Glutamatergic neuron (in vitro differentiated cells): ENCODE measurements at places on chromosomes 7 and 10.

DNA sequence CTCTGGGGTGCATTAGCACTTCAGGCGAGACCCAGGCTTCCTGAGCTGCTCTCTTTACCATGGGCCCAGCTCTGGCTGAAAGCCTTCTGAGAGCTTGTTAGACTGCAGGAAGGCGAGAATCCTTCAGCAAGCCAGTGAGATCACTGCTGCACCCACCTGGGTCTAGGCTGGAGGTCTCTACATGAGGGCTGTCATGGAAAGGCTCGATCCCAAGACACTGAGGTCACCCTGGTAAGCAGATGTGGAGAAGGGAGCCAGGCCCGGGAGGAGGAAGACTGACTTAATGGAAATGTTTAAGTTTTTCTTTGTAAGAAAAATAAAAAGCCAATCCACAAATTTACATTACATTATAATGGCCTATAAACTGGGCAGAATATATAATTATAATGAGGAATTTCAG, 684.5 kb downstream of the TNS3 start:
- DNase-seq = no peak

DNA sequence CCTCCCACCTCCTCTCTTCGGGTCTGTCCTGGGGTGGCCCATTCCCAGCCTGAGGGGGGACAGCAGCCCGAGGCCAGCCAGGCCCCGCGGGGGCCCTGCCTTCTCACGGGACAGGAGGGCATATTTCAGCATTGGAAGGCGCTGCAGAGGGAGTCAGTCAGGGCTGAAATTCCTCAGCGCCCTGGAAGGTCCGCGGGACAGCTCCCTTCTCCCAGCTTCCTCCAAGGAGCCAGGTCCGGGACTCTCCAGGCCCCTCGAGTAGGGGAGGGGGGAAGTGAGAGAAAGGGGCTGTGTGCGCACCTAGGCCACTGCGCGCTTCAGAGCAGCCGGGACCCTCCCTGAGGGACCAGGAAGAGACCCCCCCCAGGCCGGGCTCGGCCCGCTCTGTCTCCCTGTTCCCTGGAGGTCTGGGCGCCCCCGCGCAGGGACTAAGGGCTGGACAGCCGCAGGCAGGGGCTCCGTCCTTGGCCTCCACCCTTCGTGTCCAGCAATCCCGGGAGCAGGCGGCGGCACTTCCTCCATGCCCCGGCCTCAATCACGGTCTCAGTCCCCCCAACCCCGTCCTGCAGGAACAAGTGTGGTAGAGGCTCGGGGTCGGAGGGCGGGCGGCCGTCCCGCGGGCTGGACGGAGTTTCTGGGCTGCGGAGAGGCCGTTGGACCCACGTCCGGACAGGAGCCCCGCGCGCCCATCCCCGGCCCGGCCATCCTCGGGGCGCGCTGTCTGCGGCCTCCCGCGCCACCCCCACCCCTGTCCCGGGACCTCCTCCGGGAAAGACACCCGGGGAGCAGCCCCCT, 6.0 kb upstream of the ELFN1 start:
- no peak for DNase-seq

DNA sequence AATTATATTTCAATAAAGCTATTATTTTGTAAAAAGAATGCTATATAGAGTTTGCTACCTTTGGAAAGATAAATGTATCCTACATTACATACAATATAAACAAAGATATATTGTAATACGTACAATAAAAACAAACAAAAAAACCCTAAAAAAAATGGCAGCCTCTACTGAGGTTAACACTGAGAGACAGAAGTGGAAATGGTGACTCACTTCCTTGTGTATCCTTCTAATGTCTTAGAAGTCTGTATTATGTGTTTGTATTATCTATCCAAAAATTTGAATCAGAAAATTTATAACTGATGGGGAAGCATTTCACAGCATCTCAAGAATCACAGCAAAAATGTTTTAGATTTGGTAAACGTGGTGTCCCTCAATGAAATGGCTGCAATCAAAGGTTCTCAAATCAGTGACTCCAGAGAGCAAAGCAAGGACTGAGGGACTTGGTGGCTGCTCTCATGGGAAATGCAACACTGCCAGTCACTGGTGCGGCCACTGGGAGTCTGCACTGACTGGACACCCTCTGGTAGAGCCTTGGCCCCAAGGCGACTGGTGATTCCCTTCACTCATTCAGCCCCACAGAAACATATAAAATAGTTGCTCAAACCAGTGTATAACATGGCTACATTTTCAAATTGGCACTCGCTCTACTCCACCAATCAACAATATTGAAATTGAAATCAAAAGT, 53.8 kb downstream of the PANK1 start:
- DNase-seq = no peak

DNA sequence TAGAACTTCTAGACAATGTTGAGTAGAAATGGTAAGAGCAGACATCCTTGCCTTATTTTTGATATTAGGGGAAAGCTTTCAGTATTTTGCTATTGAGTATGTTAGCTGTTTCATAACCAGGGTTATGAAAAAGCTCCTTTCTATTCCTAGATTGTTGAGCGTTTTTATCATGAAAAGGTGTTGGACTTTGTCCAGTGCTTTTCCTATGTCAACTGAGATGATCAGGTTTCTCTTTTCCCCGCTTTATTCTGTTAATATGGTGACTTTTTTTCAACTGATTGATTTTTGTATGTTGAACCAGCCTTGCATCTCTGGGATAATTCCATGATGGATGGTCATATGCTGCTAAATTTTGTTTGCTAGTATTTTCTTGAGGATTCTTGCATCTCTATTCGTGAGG, 58.5 kb downstream of the LCOR start:
- no peak for DNase-seq

DNA sequence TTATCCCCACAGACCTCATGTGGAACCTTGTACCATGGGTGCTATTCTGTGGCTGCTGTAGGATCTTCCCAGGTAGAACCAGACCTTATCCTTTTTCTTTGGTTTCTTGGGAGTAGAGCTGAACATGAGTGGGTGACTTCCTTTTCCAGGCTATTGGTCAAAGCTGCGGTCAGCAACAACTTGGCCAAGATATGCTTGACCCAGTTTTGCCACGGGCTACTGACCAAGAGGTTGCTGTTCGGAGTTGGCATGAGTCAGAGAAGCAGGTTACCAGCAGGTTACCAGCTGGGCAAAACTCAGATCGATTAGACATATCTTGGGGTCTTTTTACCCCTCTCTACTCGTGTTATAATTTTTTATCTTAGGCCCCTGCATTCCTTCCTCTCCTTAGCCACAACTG, 36.7 kb upstream of the HDAC9 start:
- DNase-seq = no peak

DNA sequence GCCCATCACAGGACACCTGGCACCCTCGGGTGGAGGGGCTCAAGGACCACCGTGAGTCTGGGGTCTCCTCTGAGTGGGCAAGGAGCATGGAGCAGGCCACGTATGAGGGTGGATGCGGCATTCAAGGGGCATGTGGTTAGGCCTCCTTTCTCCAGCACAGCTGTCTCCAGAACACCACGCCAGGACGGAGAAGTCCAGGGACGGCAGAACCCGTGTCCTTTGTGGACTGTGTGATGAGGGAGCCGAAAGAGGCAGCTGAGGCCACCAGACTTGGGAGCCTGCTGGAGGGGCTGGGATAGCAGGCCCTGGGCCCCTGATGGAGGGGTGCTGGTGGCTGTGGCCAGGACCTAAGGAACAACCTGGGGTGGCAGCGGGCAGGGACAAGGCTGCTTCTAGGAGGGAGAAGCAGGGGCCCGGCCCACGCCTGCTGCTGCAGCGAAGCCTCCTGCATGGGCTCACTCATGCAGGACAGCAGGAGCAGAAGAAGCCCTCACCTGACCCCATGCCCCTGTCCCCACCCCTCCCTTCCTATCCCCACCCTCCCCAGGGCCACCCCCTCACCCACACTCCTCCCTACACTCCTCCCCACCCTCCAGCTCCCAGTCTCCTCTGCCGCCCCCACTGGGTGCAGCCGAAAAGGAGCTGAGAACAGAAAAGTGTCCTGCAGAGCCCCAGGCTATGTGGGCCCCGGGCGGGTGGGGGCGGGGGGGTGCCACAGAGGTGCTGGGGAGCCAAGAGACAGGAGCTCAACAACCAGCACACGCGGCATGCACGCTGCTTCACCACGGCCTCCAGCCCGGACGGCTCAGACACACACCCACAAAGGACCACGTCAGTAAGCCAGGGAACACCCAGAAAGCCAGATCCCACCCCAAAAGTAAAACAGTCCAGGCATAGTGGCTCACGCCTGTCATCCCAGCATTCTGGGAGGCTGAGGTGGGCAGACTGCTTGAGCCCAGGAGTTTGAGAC, 29.7 kb downstream of the ZFAND2A start:
- DNase-seq = no peak

DNA sequence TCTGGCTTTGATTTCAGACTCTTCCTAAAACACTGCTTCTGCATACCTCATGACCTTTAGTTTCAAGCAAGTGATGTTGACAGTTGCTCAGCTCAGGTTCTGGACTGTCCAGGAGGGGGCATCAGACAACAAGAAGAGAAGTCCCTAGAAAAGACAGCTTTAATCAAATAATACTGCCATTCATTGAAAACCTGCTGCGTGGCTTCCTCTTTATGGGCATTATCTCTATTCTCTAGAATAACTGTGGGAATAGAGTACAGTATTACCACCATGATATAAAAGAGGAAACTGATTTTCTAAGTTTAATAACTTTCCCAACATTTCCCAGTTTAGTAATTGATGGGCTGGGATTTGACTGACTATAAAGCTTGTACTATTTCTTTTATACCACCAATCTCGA, 170.4 kb downstream of the SNX13 start:
- DNase-seq = peak; percentile 71

GRCh38 chr10:24857031-24857725, 95.2 kb downstream of the PRTFDC1 start:
- peak; percentile 52 for DNase-seq

DNA sequence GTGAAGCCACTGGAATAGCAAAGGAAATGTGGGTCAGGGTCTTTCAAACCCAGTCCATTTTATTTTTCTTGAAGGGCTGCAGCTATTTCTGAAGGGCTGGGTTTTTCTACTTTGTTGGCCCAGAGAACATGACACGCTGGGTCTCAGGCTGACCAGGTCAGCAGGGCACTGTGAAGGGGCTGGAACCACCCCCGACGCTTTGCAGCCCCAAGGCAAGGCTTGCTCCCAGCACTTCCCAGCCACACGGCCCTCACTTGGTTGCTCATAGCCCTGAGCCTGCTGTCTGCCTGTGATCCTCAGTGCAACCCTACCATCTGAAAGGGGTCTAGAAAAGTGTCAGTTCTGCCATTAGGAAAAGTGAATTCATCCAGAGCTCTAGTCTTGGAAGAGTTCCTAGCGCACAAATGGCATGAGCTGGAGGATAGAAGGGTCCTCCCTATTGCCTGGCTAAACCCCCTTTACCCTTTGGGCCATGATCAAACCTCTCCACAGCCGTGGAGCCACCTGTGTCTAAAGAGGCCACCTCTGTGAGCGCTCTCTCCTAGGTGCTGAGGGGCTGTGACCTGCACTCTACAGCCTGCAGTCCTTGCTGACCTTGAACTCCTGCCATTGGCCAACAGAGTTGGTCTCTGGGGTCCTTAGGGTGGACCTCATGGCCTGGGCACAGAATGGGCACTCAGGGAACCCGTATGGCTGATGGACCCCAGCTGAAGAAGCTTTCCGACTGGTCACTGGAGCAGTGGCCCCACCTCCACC, 132.0 kb downstream of the RGS10 start:
- no peak for DNase-seq

GRCh38 chr10:105969884-105970377, 1194.6 kb downstream of the SORCS1 start:
- DNase-seq = no peak

DNA sequence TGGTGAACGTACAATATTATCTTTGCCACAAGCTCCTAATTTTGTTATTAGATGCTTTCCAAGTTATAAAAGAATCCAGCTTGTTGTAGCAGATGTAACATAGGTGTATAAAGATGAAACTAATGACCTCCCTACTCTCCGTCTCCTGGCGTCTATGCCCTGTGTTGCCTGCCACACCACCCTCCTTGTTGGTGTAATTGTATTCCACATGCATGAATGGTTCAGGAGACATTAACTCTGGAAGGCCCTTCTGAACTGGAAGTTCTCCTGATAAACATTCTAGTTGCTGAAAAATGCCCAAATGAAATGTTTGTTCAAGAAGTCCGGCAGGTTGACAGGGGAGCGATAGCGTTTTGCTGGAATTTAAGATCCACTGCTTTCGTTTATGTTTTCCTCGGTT, 53.9 kb upstream of the SEPHS1 start:
- no peak for DNase-seq

GRCh38 chr7:143279186-143280098, 5.3 kb upstream of the TMEM139 start:
- DNase-seq = no peak
